ENCODE measurements at places on chromosomes 6 and 20.

DNA sequence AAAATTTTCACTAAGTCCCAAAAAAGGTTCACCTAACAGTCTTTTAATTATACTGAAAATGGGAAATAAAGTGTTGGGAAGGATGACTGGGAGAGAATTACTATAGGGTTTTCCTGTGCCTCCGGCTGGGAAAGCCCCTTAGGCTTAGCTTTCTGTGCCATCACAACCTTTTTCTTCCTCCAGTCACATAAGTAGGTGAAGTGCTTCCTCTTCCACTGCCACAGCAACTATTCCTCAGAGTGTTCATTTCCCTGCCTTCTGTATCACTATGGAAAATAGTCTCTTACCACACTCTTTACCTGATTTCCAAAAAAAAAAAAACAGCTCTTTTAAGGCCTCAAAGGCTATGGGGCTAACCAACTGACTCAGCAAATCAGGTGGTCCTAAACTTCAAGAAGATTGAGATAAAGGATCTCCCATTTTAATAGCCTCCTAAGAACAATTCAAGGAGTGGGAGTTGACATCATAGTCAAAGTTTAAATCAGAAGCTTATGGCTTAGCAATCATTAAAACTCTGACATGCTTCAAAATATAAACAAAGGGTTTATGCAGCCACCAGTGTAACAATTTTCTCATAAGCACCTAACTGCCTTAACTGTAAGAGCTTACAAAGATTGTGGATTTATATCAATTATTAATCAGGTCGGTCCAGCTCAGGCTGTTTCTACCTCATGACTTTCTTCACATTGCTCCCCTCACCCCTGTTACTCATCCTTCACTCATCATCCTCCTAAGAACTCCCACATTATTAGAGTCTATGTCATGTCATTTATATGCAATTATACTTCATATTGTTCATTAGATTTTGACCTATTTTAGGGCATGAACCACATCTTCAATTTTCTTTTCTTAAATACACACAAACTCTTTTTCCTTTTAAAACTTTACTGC is 95.3 kb downstream of the RNGTT start:
- no peak for DNase-seq

GRCh38 chr6:11226005-11226404 is 6.5 kb downstream of the NEDD9 start:
- DNase-seq = no peak

DNA sequence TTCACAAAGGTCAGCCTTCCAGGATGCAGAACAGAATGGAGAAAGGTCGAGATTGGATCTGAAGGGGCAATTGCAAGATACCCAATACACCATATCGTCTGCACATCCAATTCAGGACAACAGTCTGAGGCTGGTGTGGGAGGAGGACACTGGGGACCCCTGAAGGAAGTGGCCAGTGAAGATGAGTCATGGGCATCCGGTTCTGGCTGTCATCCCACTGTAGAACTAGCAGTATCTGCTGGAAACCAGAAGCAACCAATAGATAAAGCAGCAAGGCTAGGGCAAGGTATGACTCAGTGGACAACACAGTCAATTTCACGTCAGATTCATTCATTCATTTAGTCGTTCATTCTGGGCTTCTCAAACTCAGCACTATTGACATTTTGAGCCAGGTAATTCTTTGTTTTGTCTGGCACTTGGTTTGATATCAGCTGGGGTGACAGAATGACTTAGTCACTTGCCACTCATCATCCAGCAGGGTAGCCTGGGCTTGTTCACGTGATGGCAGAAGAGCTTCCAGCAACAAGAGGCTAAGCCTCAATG is 30.3 kb upstream of the SHLD1 start:
- peak; percentile 46 for DNase-seq

- DNase-seq = no peak
Measured at GRCh38 chr6:53134601-53135235, 13.9 kb downstream of the GCM1 start.

GRCh38 chr20:61306937-61307475 is 54.9 kb downstream of the CDH4 start:
- no peak for DNase-seq

- DNase-seq = no peak
Measured at GRCh38 chr6:11410539-11411307, 126.8 kb upstream of the TMEM170B start.

GRCh38 chr6:29723666-29724588 is 693 bp downstream of the HLA-F start:
- peak; percentile 92 for DNase-seq

DNA sequence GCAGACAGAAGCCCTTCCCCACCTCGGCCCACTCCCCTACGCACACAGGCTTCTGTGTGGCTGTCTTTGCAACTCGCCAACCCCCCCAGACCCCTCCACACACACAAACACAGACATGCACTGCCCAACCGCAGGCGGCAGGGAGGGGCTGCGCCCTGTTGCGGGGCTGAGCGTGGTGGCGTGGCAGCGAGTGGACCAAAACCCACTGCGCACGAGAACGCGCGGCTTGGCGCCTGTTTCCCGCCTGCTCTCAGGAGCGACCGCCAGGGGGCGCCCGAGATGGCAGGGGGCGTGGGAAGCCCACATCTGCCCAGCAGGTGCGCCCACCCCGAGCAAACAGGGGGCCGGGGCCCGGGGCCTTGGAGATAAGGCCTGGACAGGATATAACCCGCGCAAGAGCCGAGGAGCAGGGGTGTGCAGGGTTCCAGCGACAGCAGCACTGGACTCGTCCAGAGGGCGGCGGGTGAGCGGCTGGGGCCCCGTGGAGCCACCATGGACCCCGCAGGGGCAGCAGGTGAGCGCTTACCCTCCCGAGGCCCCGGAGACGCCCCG is at the start of gene RBPJL:
Gene RBPJL, plus strand, starts transcription at position 410 of the 552 bp plus-strand sequence. Its CDS starts 83 bp downstream, at position 493.
- peak; percentile 87 for DNase-seq

GRCh38 chr20:47770935-47771334 is 14.3 kb downstream of the SULF2 start:
- no peak for DNase-seq

DNA sequence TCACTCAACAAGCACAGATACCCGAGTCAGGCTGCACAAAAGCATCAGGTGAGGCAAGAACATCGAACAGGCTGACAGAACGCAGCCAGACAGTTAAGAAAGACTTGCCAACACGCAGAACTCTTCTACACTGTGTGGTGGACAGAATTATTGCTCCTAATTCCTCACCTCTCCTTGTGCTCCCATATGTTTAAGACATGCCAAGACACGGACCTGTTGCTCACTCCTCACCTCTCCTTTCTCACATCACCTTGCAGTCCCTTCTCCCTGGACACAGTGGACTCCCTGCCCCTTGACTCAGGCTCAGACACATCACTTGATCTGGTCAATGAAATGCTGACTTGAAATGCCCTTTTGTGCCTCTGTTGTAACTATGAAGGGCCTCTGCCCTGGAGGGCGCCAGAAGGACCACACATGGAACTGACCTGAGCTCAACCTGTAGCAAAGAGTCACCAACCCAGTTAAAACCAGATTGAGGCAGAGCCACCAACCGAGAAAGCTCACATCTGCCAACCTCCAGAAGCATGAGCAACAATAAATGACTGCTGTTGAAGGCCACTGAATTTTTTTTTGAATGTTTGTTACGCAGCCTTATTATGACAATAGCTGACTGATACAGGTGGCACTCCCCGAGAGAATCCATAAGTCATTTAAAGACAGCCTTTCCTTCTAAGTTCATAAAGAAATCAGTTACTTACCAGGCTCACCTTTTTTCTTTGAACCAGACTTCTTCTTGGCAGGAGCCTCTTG is 24.0 kb downstream of the RRBP1 start:
- no peak for DNase-seq

- no peak for DNase-seq
Measured at GRCh38 chr6:127893541-127893940, 7.3 kb downstream of the THEMIS start.

- peak; percentile 86 for DNase-seq
Measured at GRCh38 chr6:142944124-142945048, 590 bp downstream of the HIVEP2 start.

DNA sequence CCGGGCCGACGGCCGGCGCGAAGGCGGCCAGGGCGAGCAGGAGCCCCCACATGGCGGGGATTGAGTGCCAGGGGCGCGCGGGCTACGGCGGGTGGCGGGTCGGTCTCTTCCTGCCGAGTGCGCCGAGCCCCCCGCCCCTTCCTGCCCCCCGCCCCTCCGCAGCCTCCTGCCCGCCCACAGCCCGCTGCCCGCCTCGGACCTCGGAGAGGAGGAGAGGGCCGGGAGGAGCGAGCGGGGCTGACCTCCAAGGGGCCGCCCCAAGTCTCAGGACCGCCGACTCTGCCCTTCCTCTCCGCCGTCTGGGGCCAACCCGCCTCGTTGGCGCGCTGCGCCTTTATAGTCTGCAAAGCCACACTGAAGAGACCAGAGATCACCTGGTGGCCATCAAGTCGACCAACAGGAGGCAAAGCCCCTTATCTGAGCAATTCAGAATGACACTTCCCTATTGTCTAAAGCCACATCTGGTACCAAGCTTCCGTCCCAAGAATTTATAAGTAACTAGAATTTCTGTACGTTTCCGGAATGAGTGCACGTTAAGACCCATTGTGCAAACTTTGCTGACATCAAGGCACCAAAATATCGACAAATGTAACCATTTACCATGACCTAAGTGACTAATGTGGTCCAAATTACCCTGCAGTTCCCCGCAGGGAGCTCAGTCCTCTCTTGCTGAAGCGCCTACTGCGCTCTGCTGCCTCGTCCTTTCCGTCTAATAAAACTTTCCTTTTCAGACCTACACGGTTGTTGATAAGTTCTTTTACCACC is at the start of gene CPXM1:
Gene CPXM1, minus strand, starts transcription at position 107 of the 765 bp plus-strand sequence. Its CDS starts 55 bp downstream, at position 52.
- peak; percentile 93 for DNase-seq

DNA sequence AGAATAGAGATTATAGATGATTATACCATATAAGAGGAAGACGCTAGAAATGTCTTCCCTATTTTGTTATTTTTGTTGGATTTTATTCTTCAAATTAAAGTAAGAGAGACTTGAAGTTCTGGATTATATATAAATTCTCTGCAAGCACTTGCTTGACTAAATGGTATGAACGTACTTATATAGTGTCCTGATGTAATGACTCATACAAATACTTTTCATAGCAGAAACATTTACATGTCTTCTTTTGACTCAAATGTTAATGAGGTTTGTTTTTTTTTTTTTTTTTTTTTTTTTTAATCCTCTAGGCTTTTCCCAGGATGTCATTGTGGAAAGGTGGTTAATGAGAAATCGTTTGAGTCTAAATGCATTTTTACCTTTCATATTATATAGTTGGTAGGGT is 55.0 kb downstream of the PDE7B start:
- DNase-seq = no peak

GRCh38 chr20:44728801-44729443 is 13.8 kb downstream of the CCN5 start:
- peak; percentile 81 for DNase-seq

- DNase-seq = no peak
Measured at GRCh38 chr6:44404715-44405099, 17.2 kb downstream of the CDC5L start.

DNA sequence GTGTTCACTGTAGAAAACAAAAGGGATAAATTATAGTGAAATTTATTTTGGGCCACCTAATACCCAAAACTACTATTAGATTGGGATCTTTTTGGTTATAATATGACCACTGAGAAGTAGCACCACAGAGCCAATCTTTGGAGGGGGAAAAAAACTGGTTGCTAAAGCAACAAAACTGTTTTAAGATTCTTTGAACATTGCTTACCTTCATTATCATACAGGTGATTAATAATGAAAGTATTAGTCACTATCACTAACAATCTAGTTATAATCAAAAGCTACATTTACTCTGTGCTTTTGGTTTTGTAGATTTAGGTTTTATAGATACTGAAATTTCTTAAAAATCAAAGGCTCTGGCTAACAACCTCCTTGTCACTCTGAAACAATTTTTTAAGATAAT is 31.7 kb downstream of the STX7 start:
- DNase-seq = no peak

DNA sequence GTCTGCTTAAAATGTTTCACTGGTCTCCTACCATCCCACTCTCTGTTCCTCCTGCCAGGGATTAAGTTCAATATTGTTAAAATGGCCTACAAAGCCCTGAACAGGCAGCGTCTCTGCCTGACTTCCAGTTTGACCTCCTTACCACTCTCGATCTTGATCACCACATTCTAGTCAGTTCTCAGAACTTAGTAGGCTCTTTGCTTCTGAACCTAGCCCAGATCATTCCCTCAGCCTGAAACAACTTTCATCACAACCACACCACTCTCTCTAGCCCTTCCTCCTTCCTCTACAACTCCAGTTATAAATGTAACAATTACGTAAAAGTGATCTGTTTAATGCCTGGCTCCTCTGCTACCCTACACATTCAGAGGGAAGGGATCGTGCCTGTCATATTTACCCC is 53.3 kb downstream of the ATG5 start:
- no peak for DNase-seq

GRCh38 chr20:37522260-37523011 is 1.4 kb downstream of the NNAT start:
- DNase-seq = peak; percentile 56

- no peak for DNase-seq
Measured at GRCh38 chr6:109182578-109182977, 87.3 kb downstream of the CEP57L1 start.

GRCh38 chr20:58891718-58892140 is 39.2 kb downstream of the GNAS start:
- DNase-seq = peak; percentile 81

- DNase-seq = no peak
Measured at GRCh38 chr6:144475411-144475810, 190.3 kb downstream of the UTRN start.

- no peak for DNase-seq
Measured at GRCh38 chr6:150719831-150720230, 120.1 kb downstream of the PLEKHG1 start.

DNA sequence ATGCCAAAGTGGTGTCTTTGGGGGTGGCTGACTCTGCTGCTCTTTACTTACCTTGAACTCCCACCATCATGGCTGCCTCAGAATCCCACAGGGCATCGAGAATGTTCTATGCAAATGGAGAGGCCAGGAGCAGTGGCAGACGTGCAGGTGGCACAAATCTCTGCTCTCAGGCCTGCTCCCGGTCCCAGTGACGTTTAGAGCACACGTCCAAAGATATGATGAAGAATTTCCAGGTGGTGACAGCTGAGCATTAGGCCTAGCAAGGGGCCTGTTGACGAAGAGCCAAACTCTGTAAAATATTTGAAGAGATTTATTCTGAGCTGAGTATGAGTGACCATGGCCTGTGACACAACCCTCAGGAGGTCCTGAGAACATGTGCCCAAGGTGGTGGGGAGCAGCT is 19.0 kb upstream of the UNC93A start:
- peak; percentile 49 for DNase-seq

- DNase-seq = peak; percentile 52
Measured at GRCh38 chr6:140427842-140428241, 1053.4 kb upstream of the CITED2 start.

DNA sequence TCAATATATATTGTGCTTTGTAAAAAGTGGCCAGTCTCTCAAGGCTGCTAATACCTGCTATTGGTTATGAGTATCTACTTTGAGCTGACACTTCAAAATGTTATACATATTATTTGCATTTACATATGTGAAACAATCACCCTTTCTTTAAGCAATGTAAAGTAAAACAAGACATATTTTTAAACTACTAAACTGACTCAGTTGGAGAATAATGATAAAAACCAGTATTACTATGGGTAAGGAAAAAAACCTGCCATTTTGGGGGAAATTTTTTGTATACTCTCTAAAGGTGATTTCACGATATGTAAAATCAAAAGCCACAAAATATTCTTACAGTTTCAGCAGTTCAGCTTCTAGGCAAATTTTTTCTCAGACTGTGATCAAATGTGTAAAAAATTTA is 232.3 kb downstream of the PRL start:
- DNase-seq = no peak

All from endodermal cell (in vitro differentiated cells).